Heart left ventricle (tissue), 16 donors: ENCODE measurements at places on chromosomes 7 and 10. TPM values are rescaled to one million over a fixed set of nuclear protein-coding genes. Genes with fewer than 3 reads are reported as not detected.

DNA sequence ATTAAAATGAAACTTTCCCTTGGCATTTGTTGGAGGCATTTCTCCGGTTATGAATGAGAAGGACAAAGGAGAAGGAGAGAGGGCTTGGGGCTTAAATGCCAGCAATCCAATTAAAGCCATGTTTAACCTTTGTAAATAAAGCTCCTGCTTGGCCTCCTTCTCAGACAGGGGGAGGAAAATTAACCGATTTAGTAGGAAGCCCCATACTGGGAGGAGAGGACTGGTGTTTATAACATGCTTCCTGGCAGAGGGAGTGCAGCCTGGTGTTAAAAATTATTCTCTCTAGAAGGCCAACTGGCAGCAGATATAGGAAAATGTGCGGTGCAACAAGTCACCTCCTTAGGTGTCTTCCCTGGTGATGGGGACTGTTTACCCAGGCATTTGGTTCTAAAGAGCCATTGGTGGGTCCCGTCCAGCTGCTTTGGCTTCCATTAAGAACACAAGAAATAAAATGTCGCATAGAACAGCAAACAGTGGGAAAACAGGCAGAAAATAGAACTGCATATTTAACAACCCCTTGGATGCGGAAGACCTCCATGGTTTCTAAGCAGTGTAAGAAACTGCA, 846.5 kb downstream of the TYW1 start:
- no peak for DNase-seq

DNA sequence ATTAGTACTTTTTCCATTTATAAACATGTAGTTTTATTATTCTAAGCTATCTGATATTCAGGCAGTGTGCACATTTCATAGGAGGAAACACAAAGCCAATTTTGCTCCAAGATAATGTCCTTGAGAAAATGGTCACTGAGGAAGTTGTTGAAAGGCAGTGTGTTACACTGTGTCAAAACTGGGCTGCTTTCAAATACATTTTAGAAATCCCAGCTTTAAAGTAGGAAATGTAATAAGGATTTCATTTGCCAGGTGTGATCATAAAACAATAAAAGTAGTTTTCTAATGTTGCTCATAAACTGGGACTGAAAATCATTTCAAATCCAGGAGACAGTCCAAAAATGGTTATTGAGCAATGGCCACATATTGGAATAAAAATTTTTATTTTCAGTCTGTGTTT, 80.1 kb downstream of the WDR37 start:
- no peak for DNase-seq

DNA sequence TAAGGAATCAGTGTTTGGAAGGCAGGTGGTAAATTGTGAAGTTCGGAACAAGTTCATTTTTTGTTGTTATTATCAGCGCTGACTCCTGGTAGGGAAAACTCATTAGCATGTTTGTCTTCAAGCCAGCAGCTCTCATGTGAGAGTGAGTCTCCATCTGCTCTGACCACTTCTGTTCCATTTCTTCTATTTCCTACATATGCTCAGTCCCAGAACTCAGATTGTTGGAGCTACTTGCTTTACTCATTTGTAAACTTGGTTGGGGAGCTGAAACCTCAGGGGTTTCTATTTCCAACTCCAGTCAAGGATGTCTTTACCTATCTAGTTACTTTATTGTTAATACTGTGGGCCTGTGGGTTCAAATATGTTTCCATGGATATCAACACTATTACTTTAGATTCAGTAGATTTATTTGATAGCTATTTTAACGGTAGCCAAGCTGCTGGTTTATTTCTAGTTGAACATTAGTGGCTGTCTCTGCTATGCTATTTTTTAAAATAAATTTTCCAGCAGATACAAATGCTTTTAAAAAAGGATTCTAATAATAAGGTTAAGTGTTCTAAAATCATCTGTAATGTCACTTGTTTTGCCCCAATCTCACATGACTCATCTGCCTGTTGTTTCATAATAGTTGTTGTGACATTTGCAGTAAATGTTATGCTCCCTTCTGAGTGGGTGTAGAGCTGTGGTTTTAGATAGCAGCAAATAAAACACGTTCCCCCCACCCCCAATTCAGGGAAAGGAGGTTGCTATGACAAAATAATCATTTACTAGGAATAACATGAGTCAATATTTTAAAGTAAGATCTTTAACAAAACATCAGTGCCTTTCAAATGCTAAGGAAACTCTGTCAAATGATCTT, 143.3 kb downstream of the HDAC9 start:
- DNase-seq = no peak

DNA sequence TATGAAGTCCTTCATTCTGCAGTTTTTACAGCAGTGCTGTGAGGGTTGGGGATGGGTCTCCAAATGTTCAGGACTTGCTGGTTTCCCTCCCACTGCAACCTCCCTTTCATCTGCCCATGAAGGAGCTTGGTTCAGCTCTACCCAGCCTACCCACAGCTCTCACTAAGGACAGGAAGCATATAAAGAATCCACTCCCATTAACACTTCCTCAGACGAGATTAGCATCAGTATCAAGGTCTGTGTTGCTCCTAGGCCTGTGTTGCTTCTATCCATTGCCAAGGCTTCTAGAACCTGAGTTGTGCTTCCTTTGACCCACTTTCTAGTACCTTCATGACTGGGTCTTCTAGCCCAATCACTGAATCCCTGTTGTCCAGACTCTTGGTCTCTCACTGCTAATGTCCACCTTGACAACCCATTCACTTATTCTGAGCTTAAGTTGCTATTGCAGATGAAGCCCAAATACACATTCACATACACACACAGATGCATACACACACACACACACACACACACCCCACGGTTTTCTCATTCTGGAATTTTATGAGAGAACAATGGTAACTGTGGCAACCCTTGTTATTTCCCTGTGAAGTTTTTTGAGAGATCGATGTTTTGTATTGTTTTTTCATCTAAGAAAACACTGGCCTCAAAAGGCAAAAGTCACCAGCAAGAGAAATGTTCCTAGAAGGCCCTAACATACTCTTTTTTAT, 248.1 kb downstream of the MTERF1 start:
- DNase-seq = no peak

GRCh38 chr7:33511778-33512177, 382.4 kb downstream of the BBS9 start:
- DNase-seq = no peak

DNA sequence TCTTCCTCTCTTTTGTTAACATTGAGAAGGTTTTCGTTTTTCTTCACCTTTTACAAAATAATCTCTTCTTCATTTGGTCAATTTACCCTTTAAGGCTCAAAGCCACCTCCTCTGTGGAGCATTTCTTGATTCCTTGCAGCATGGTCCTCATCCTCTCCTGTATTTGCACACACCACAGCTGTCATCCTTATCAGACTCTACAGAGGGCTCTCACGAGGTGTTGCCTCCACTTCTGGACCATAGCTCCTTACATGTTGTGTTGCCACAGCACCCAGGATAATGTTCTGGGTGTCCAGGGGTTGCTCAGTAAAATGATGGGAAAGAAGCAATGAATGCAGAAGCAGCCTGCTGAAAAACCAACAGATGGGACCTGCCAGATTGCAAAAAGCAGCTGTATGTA, 192.8 kb downstream of the SH2D4B start:
- DNase-seq = no peak

GRCh38 chr10:48336978-48337599, 30.6 kb downstream of the MAPK8 start:
- DNase-seq = no peak

GRCh38 chr7:122984021-122984420, 11.5 kb downstream of the TAS2R16 start:
- no peak for DNase-seq

- no peak for DNase-seq
Measured at GRCh38 chr7:85178531-85179298, 8.1 kb downstream of the SEMA3D start.

- no peak for DNase-seq
Measured at GRCh38 chr10:123409426-123409825, 255.2 kb downstream of the BUB3 start.

The PON1 gene
- not detected for total RNA-seq

The INSIG1 gene
- total RNA-seq = 11.1 TPM

The RNF133 gene
- total RNA-seq = 0.21 TPM

The ICA1 gene
- 41.5 TPM for total RNA-seq

The CLDN3 gene
- not detected for total RNA-seq
